ENCODE measurements at places on chromosomes 5 and 9. TPM values are rescaled to one million over a fixed set of nuclear protein-coding genes. Genes with fewer than 3 reads are reported as not detected.
A peak's percentile ranks its signal among the peaks of the same experiment; 100 is the strongest.

DNA sequence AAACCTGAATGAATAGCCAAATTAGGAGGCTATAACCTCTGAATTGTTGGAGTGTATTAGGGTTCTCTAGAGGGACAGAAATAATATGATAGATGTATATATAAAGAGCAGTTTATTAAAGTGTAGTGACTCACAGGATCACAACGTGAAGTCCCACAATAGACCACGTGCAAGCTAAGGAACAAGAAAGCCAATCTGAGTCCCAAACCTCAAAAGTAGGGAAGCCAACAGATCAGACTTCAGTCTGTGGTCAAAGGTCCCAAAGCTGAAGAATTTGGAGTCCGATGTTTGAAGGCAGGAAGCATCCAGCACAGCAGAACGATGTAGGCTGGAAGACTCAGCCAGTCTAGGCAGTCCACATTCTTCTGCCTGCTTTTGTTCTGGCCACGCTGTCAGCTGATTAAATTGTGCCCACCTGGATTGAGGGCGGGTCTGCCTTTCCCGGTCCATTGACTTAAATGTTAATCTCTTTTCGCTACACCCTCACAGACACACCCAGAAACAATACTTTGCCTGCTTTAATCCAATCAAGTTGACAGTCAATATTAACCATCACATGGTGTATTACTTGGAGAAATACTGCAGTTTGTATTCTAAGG is 550.6 kb downstream of the CDH10 start:
- no peak for DNase-seq

- no peak for DNase-seq
These were observed 180.4 kb downstream of the PRR16 start for GRCh38 chr5:120644516-120644915.

DNA sequence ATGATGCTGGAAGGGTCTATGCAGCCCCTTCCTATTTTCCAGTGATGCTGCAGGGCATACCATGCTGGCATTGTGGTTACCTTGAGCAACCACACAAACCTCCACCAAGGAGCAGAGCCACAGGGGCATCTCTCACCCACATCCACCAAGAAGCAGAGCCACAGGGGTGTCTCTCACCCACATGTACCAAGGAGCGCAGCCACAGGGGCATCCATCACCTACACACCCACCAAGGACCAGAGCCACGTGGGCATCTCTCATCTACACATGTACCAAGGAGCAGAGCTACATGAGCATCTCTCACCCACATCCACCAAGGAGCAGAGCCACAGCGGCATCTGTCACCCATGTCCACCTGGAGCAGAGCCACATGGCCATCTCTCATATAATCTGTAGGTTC is 8.8 kb upstream of the GM2A start:
- no peak for DNase-seq

- no peak for DNase-seq
These were observed 114.0 kb downstream of the MED10 start for GRCh38 chr5:6264394-6264793.

DNA sequence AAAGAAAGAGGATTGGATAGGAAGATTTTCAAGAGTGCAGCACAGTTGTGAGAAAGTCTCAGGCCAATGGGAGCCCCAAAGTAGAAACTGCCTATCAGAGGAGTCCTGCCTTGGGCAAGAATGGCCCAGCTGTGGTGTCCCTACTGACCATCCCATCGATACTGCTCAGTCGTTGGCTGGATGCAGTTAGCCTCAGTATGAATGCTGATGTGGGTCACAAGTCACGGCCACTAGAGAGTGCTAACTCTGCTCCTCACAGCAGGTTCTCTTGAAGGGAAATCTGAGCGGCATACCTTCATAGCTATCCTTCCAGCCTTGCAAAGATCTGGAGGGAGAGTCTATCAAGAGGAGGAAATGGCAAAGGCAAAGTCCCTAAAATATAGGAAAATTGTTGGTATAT is 11.6 kb upstream of the CETN3 start:
- DNase-seq, result peak; percentile 9

DNA sequence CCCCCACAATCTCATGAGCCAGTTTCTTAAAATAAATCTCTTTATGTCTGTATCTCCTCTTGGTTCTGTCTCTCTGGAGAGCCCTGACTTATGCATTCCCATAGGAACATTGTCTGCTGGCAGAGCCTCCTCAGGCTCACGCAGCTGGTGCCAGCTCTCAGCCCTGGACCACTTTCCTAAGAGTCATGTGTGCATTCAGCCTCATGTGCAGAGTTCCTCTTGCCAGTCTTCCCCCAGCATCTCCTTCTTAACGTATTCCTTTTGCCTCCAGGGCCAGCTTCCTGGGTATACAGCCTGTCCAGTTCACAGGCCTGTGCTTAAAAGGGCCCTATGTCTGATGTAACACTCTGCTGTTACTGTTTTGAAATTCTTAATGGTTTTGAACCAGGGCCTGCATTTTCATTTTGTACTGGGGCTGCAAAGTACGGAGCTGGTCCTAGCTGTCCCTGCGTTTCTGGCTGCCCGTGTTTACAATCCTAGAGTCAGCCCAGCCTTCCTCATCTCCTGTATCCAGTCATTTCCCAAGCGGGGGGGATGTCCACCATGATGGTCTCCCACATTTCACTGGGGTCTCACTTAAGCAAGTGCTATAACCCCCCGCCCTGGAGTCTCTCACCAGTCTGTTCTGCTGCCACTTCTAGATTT is 18.1 kb downstream of the ANKRD33B start:
- no peak for DNase-seq

GRCh38 chr9:134245179-134245578 is 80.8 kb upstream of the RNU6ATAC start:
- DNase-seq, result no peak

DNA sequence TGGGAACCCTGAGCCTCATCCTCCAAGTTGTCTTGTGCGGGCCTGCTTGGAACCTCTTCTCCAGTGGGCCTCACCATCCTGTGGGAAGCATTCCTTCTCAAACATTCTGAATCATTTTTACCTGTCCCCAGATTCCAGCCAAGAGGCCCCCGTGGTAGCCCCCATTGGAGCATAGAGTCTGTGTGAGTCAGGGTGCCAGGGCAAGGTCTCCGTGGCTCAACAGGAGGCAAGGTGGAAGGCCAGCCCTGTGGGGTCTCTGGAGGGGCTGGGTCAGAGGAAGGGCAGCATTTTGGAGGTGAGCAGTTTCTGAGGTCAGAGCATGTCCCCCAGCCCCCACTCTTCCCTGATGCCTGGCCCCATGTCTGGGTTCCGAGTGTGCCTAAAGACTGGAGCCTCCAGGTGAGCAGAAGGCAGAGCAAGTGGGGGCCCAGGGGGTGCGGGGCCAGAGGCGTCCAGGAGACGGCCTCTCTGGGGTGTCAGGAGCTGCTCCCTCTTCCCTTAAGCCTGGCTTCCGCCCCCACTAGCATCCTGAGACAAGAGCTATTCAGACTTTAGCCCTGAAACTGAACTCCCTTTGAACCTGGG is 2.1 kb downstream of the CACNA1B start:
- DNase-seq, result no peak

DNA sequence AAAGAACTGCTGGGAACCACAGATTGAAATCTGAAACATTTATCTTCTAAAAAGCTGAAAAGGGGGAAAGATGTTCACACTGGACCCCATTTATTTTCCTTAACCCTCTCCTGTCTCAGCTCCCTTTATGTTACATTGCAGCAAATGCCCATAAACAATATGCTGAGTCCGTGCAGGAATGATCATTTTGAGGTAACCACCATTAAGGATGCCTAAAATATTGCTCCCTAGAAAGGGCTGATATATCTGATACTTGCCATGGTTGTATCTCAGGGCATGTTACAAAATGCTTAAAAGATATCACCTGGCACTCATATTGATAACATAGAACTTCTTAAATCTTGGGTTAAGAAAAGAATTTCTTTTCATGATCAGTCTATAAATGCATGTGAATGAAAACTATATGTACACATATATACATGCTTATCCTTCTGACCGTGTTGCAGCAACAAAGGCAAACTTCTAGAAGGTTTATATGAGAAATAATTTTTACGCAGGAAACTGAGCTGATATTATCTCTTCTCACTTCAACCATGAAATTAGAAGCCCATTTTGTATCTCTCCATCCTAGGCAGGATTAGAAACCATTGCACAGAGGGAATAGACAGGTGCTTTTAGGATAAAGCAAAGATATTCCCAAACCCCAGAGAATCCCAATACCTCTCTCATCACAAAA is 362.7 kb upstream of the SLC30A5 start:
- no peak for DNase-seq

GRCh38 chr9:99169982-99170761 is 51.6 kb downstream of the ALG2 start:
- DNase-seq, result no peak

- DNase-seq, result peak; percentile 42
These were observed 162.8 kb downstream of the PIK3R1 start for GRCh38 chr5:68378204-68378820.

DNA sequence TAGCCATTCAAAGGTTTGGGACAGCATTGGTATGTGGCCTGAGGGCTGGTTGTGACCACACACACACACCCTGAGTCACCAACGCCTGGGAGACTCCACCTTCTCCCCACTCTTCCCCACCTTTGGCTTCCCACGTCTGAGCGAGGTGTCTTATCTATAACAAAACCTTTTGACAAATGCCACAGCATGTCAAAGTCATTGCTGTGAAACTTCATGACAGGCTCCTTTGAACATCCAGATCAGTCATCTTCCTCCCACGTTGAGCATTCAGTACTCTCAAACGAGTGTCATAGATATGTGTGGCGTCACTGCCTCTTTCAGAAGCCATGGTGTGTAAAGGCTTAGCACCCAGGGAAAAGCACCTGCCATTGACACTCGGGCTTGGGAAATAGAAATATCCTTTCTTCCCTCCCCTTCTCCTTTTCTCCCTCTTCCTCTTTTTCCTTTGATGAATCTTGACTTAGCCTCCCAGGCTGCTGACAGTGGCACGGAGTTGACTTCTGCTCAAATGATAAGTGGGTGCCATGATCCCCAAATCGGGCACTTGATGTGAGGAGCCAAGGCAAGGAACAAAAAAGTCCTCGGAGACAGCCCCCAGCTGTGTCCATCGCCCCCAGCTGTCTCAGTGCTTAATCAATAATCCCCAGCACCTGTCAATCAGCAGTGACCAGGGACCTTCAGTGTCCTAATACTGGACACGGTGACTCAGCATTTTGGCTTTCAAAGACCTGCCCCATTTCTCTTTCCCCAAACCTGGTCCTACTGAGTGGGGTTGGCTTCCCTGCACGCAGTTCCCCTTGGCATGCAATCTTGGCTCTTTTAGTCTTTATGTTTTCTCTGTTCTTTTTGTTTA is 114.8 kb downstream of the FGF18 start:
- peak; percentile 14 for DNase-seq

GRCh38 chr9:89642789-89643188 is 38.0 kb downstream of the GADD45G start:
- no peak for DNase-seq

DNA sequence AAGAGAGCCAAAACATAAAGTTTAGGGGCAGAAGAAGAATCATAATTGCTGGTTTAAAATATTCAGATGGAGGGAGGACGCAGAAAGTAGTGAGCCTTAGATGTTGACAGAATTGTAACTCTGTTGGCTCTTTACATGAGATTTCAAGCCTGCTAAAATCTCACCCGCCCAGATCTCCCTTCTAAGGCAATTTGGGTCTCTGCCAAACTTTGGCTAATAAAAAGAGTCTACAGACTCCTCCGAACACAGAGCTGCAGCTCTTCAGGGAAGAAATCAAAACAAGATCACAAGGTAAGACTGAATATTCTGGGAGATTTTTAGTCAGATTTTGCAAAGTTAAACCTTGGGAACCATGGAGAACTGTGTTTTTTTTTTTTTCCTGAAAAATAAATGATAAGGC is at the start of gene IL33:
IL33 (plus strand) TSS at position 246 of the 400 bp plus-strand sequence. CDS start 25,888 bp downstream, outside the sequence.
- no peak for DNase-seq

DNA sequence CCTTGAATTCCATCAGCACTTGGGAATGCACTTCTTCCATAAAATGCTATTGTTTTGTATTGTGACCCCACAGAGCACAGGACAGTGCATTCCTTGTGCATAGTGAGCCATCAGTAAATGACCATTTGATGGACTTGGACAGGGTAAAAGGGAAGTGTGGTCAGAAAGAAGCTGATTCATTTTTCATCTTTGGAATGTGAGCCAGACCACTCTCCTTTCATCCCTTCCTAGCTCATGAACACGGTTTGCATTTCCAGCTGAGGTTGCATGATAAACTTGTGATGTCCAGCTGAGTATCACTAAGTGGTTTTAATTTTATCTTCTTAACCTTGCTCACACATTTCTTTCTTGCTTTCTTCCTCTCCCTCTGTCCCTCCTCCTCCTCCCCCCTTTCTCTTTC is 101.3 kb downstream of the NUDT12 start:
- no peak for DNase-seq

GRCh38 chr9:26809795-26810194 is 82.8 kb downstream of the CAAP1 start:
- no peak for DNase-seq

- DNase-seq, result no peak
These were observed 75.7 kb upstream of the CCDC112 start for GRCh38 chr5:115372146-115372545.

- no peak for DNase-seq
These were observed 1632.8 kb downstream of the MAT2B start for GRCh38 chr5:165138236-165138635.

DNA sequence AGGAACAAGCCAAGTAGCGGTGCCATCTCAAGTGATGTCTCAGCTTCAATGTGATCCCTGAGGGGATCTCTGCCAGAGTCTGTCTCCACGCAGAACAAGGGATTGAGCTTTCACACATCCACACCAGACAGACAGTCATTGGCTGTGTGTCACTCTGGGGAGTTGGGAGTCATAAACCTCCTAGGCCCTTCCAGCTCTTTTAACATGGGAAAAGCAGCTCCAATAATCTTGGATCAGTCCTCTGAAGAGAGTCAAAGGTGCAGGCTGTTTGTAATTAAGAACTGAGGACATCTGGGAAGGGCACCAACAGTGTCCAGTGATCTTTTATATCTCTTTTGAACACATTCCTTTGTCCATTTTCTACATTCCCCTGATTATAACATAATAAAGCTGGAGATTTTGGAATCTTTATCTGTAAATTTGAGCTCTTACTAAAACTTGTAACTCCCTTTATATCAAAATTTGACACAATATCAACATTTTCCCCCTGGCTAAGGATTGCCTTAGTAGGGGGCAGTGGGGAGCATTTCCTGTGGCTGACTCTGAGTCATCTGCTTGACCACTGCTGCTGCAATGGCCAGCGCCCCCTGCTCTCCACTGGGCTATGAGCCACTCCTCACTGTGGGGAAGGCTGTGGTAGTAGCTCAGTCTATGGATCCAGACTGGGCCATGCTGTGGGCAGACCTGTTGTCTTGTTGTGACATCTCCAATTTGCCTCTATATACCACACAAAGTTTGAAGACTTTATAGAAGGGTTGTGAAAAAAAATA is 284.4 kb downstream of the OSTF1 start:
- no peak for DNase-seq

GRCh38 chr5:176822793-176823481 is 12.6 kb downstream of the UNC5A start:
- no peak for DNase-seq

The MYOZ3 gene
- 0.11 TPM for total RNA-seq

The FGF18 gene
- total RNA-seq, result not detected

The F2RL2 gene
- not detected for total RNA-seq

The NLN gene
- total RNA-seq, result 38.4 TPM

The C5orf34 gene
- 10.5 TPM for total RNA-seq

The IFNA13 gene
- not detected for total RNA-seq

The IL3 gene
- 0.98 TPM for total RNA-seq

The PCDHAC2 gene
- not detected for total RNA-seq

The LHFPL2 gene
- not detected for total RNA-seq

The DNAJA1 gene
- total RNA-seq, result 143 TPM

The FCN2 gene
- not detected for total RNA-seq

The DCANP1 gene
- total RNA-seq, result not detected

The ANKRD20A1 gene
- 1.2 TPM for total RNA-seq

The NUTM2F gene
- total RNA-seq, result not detected

The RNF183 gene
- total RNA-seq, result not detected

Data from activated CD8-positive, alpha-beta T cell treated with anti-CD3 and anti-CD28 coated beads for 36 hours (primary cell).